ENCODE measurements at places on chromosomes 11 and 22.

DNA sequence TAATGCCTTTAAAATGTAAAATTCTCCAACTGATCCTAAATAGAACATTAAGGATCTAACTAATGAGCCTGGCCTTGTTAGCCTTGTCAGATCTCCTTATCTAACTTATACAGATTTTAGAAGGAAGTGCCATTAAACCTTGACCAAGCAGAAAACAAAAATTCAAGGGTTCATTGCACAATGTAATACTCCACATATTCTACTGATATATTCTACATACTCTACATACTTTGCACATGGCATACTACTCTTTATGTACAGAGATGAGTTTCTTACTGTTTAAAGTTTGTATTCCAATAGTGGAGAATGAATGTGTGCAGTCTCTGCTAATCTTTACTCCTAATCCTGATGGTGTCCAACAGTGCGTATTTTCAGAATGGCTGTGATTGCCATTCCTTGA, 297.2 kb downstream of the LUZP2 start:
- no peak for DNase-seq

DNA sequence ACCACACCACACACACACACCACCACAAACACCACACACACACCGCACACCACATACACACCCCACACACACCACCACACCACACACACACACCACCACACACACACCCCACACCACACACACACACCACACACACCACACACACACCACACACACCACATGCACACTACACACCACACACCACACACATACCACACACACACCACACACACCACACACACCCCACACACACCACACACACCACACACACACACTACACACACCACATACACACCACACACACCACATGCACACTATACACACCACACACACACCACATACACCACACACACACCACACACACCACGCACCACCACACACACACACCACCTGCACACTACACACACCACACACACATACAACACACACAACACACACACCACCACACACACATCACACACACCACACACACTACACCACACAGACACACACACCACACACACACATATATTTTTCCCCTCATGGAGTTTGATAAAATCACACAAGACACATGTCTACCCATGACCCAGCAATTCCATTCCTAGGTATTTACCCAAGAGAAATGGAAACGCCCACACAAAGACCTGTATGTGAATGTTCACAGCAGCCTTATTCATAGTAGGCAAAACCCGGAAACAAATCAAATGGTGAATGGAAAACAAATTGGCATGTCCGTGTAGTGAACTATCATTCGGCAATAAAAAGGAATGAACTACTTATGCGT, 14.3 kb downstream of the CD5 start:
- no peak for DNase-seq

GRCh38 chr11:130554241-130555055, 106.0 kb downstream of the ADAMTS15 start:
- no peak for DNase-seq

- DNase-seq, result no peak
Measured at GRCh38 chr22:35521358-35522224, 19.0 kb upstream of the RASD2 start.

DNA sequence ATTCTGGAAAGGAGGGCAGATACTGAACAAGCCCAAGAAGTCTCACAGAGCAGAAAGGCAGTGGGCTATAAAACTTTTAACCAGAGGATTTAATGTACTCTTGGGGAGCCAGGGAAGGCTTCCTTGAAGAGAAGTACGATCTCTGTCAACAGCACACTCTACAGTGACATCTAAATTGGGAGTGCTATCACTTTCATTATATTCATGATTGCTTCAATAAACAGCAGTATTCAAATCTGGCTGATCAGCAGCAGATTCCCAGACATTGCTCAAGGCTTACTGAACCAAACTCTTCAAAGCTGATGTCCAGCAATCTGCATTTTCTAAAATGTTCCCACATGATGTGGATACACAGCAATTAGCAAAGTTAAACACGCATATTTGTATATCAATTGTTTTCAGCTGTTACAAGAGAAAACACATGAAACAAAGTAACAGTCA, 44.2 kb downstream of the SYTL2 start:
- DNase-seq, result no peak

DNA sequence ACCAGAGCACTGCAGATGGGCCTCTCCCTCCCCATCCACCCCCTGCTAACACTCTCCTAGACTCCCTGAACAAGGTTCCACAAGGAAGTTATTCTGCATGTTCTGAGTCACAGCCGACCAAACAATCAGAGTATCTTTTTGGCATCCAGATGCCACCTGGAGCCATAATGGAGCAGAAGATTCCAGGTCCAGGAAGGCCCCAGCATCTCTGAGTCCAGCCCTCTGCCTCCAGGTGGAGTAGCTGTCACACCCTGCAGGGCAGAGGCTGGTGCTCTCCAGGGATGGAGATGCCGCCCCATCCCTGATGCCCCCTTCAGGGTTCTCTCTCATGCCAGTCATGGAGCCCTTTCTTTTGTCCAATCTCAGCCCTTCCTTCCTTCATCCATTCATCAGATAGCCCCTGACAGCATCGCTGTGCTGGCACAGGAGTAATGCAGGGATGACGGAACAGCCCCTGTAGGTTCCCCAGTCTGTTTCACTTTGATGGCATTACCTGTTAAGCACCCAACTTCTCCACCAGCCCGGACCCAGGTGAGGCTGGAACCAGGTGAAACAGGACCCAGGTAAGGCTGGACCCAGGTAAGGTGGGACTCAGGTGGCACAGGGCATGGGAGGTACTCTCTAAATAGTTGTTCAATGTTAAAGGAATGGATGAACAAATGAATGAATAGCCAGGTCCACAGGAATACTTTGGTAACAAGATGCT, 20.1 kb upstream of the TSKU start:
- DNase-seq, result no peak

DNA sequence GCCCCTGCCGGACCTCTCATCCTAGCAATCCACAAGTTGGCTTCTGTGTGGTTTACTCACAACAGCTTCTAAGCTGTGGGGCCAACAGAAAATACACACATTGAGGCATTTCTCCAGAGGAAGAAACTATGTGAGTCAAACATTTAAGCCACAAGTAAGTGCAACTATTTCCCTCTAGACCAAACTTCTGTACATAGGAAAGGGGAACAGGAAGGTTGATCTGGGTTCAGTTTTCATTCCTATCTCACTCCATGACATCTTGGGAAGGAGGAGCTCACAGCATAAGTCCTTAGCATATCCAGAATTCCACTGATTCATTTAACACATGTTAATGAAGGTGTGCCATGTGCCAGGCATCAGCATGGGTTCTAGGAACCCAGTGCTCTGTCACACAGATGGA, 72.8 kb upstream of the PICALM start:
- DNase-seq, result no peak

- DNase-seq, result peak; percentile 46
Measured at GRCh38 chr11:71080239-71081097, 171.9 kb downstream of the SHANK2 start.

GRCh38 chr22:38162881-38163843, 18.5 kb downstream of the PLA2G6 start:
- no peak for DNase-seq

GRCh38 chr11:66570079-66570849, 1.9 kb upstream of the CTSF start:
- no peak for DNase-seq

GRCh38 chr11:93770160-93770559, 13.9 kb upstream of the MED17 start:
- DNase-seq, result no peak
